Activated naive CD8-positive, alpha-beta T cell treated with anti-CD3 and anti-CD28 coated beads, Interleukin-2, amount 10 ng/mL, durations not matched to agents 7 days and 5 days (primary cell): ENCODE measurements at places on chromosomes 11 and 22. TPM values are rescaled to one million over a fixed set of nuclear protein-coding genes. Genes with fewer than 3 reads are reported as not detected.

The GTSE1 gene
- 73.8 TPM for total RNA-seq

The KCNA4 gene
- not detected for total RNA-seq

The OR4C12 gene
- total RNA-seq: not detected

The LAYN gene
- 24.0 TPM for total RNA-seq

The PRODH gene
- total RNA-seq: 0.06 TPM

The ACTN3 gene
- not detected for total RNA-seq

The EMID1 gene
- total RNA-seq: not detected

The DAGLA gene
- total RNA-seq: 0.14 TPM

The UBE4A gene
- total RNA-seq: 44.4 TPM

The ENTHD1 gene
- 0.34 TPM for total RNA-seq

The SCN2B gene
- not detected for total RNA-seq

The FAM227A gene
- total RNA-seq: 0.23 TPM

The SLC22A8 gene
- not detected for total RNA-seq

The NAV2 gene
- 4.1 TPM for total RNA-seq

The TMEM138 gene
- 53.4 TPM for total RNA-seq

The MCAM gene
- 2.4 TPM for total RNA-seq

The OR9G1 gene
- total RNA-seq: not detected

The IGF2 gene
- not detected for total RNA-seq

The TRIM29 gene
- not detected for total RNA-seq

The MMP3 gene
- total RNA-seq: not detected

The PHLDB1 gene
- total RNA-seq: 2.7 TPM

The APOL5 gene
- not detected for total RNA-seq

The OR52E8 gene
- total RNA-seq: not detected

The PAX6 gene
- not detected for total RNA-seq

The NRIP3 gene
- 1.4 TPM for total RNA-seq

The ACR gene
- not detected for total RNA-seq

The FAM111B gene
- total RNA-seq: 43.8 TPM

The GAL gene
- total RNA-seq: not detected

The DGCR6 gene
- total RNA-seq: 2.9 TPM

The ALDH3B2 gene
- total RNA-seq: not detected
